ENCODE measurements at places on chromosomes 3 and 15. TPM values are rescaled to one million over a fixed set of nuclear protein-coding genes. Genes with fewer than 3 reads are reported as not detected.

DNA sequence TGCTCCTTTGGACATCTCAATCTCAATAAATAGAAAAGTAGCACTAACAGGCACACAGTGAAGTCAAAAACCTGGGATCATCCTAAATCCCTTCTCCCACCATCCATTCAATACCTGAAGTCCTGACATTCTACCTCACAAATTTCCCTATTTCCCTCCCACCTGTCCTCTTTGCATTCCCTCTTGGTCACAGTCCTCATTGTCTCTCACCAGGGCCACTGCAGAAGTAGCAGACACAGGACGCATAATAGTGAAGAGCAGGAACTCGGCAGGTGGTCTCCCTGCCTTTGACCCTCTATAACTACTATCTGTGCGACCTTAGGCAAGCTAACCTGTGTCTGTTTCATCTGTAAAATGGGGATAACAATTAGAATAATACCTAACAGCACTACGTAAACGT is 2.3 kb downstream of the THOC7 start:
- no peak for DNase-seq

GRCh38 chr3:141431411-141432378 is 55.1 kb upstream of the RASA2 start:
- DNase-seq = no peak

DNA sequence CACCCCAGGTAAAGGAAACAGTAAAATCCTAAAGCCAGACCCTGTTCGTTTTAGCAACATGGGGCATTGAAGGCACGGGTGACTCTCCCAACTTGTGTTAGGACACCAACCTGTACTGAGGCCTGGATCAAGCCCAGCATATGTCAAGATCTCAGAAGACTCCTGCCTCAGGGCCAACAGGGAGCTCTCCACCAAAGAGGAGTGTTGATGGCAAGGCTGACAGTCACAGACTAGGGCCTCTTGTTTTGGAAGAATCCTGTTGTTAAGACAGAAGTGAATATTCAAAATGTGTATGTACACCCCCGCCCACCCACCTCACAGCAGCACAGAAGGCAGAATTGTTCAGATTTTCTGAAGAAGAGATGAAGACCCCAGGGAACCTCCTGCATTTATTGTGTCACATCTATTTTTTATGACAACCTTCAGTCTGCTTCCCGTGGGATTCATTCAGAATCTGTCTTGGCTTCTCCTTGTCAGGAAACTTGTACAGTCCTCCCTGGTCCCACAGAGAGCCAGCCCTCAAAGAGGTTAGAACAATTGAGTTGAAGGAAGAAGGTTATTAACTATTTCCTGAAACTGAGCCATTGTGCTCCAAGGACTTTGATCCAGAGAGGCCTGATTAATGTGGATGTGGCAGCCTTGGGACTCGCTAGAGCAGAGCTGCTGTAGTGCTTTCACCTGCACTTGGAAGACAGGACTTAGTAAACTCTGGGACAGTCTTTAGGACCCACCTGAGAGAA is 61.7 kb upstream of the PLXNA1 start:
- peak; percentile 58 for DNase-seq

- no peak for DNase-seq
Measured at GRCh38 chr15:80106051-80106450, 46.6 kb downstream of the ZFAND6 start.

DNA sequence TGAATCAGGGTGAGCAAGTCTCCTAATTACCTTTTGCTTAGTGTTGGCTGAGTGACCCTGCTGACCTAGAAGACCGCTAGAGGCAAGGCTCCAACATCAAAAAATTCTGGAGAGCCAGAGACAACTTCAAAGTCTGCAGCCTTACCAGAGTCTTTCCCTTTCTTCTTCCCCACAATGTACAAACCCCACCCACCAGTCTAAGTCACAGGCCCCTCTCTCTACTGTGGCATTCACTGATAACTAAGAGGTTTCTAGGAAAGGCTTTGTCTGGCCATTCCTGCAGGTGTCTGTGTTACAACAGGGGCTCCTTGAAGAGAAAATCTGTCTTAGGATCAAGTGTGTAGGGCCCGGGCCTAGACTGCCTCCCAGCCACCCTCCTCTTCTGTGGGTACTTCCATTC is 525 bp downstream of the MYH15 start:
- DNase-seq = no peak

- DNase-seq = peak; percentile 35
Measured at GRCh38 chr3:114362815-114363214, 69.0 kb downstream of the TIGIT start.

DNA sequence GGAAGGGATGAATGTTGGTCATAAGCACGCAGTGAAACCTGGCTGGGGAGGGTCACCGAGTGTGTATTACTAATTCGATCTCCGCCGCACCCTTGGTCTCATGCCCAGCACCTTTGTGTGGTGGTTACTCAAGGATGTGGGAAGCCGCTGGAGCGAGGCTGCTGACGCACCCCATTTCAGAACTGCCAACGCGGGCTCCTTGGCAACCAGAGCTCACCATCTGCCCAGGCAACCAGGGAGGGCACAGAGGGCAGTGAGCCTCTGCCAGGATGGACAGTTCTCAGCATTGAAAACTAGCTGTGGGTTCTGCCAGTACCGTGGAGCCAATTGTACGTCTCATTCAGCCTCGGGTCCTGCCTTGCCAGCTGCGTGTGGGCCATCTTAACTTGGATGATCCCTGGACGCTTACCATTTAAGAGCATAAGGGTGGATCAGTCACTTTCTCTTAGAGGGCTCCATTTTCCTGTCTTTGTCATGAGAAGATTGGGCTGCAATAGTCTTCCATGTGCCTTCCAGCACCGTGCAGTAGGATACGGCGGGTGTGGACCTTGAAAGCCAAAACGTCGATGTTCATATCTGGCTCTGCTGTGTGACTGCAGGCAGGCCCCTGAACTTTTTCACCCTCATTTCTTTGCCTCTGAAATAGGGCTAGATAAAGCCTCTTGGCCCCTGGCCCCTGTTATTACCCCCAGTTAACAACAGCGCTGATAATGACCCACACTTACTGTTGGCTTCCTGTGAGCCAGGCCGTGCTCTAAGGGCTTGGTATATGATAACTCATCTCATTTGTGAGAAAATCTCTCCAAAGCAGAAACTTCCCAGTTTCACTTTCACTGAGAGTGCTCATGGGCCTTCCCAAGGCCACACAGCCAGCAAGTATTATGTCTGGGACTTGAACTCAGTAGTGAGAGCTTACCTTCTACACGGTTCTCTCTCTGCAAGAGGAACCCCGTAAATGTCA is 238.8 kb downstream of the OPA1 start:
- DNase-seq = peak; percentile 98

GRCh38 chr15:86837294-86838061 is 757.8 kb downstream of the AGBL1 start:
- no peak for DNase-seq

DNA sequence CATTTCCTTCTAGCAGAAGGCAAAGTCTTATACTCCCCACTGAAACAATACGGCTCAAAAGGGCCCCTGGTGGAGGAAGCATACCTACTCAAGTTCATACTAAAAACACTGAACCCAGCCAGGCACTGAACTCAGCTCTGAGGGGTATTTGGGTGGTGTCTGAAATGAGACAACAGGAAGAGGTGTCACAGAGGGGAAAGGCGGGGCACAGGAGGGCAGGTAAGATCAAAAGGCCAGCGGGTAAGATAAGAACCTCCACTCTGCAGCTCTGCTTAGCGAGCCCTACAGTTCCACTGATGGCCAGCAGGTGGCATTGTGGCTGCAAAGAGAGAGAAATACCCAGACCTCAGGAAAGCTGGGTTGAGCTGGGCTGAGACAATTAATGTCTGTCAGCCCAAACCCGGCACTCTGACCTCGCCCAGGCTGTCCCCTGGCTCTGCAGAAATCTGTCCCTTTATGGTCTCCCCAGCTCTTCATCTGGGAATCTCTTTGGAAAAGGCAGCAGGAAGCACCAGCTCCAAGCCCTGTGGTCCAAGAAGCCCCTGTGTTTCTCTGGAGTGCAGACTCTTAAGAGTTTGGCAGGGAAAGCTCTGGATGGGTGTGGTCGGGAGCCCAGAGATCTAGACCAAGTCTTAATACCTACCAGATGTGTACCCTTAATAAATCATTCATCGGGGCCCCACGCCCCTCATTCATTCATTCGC is 8.4 kb downstream of the MFGE8 start:
- DNase-seq = peak; percentile 58

GRCh38 chr3:191492601-191493000 is 31.6 kb downstream of the PYDC2 start:
- no peak for DNase-seq

DNA sequence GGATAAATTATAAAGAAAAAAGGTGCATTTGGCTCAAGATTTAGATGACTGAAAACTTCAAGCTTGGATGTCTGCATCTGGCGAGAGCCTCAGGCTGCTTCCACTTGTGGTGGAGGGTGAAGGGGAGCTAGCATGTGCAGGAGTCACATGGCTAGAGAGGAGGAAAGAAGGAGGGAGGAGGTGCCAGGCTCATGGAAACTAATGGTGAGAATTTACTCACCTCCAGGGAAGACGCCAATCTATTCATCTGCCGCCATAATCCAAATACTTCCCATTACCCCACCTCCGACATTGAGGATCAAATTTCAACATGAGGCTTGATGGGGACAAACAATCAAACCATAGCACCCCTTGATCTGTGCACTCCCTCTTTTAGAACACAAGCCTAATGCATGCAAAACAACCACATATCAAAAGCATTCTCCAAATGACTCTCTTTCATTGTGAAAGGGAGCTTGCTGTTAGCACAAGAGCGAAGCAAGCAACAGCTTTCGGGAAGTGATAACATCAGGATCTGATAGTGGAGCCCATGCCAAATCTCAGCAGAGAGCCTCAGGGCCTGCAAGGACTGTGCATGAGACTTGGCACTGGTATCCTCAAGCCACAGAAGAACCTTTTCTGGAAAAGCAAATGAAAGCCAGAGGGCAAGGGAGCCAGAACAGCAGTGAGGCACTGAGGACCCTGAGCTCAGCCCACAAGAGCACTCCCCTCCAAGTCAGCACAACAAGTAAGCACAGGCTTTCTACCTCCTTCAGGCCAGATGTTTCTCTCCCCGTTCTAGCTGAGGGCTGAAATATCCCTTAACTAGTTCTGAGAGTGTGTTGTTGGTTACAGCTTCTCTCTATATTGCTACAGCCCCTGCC is 50.2 kb upstream of the THBS1 start:
- DNase-seq = no peak

DNA sequence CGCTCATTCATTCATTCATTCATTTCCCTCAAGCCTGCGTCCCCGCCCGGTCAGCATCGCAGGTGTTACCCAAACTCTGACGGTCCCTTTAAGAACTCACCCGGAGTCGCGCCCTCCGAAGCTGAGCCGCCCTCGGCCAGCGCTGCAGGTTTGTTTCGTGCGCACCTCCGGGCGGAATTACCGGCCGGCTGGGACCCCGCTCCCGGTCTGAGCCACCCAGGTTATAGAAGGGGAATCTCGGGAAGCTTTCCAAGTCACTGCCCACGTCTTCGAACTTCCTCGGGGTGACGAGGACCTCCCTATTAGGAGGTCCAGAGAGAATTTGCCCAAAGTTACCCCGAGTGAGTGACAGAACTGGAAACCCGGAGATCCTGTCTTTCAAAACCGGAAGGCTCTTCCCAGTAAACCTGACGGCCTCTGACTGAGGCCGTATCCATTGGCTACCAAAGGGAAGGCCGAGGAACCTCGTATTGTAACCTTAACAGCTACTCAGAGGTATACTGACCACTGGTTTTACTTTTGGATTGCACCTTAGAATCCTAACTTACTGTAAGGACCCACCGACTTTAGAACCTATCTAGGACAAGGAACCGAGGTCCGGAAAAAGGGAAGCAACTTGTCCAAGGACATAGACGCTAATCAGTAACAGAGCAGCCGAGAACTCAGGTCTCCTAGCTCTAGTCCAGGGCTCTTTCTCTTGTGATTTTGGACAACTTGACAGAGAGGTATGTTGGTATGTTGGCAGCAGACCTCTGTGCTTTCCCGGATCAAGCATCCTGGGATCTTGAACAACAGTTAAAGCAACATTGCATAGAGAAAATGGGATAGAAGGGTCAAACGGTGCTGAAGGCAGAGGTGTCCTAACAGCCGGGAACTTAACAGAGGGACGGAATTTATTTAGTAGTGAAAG is 788 bp upstream of the DLG1 start:
- DNase-seq = peak; percentile 61

- DNase-seq = no peak
Measured at GRCh38 chr3:172698631-172699030, 12.2 kb downstream of the NCEH1 start.

GRCh38 chr3:36455406-36455805 is 75.1 kb downstream of the STAC start:
- no peak for DNase-seq

DNA sequence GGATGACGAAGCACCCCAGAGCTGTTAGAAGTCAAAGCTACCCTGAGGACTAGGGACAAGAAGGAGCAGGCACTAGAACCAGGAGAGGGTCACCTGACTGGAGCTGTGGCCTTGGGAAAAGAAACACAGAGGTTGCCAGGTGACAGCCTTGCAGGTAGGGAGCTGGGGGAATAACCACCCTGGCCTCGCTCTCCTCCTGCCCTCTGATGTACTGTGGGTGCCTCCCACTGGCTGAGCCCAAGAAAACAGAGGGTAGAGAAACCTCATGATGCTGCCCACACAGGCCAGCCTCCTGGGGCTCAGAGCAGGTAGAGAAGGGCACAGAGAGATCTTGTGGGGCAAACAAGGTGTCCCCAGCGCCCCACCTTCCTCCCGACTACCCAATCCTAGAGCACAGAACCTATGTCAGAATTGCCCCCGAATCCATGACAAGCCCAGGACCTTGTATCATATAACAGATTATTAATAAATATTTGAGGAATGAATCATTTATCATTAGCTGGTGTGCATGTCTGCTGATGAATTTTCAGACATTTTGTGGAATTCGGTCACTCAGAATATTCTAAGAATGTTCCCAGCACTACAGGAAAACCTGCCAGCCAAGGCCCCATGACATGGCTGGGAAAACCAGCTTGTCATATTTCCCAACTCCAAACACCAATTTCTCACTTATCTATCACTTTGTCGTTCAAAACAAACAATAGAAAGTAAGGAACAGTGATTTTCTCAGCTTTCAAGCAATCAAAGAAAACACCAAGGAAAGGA is 59.8 kb upstream of the MEX3B start:
- peak; percentile 66 for DNase-seq

GRCh38 chr3:155572085-155572484 is 172.8 kb downstream of the PLCH1 start:
- peak; percentile 73 for DNase-seq

DNA sequence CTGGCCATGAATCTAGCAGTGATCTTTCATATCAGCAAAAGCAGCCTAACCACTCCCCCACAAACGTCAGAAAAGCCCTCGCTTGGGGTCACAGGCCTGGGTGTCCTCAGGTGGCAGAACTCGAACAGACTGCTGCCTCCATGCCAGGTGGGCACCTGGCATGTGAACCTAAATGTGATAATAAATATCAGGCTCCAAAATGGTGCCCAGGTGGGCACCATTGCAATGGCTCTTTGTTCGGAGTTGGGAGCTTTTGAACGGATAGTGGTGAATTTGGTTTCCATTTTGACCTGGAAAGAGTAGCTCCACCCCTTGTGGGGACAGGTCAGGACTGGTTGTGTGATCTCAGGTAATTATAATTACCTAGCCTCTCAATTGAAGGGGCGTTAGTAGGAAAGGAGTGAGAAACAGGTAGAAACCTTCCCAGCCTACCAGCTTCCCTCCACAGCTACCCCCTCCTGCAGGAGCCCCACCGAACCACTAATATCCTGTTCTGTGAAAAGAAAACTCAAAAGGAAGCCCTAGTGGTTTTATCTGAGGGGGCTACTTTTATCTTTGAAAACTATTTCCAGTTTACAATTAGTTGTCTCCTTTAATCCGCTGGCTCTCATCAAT is 18.1 kb downstream of the MYO1E start:
- DNase-seq = no peak

The ARPC4 gene
- total RNA-seq = 212 TPM

The CLDN18 gene
- total RNA-seq = not detected

The NEO1 gene
- 86.8 TPM for total RNA-seq

The ISLR gene
- not detected for total RNA-seq

The PLXNB1 gene
- 191 TPM for total RNA-seq

The MAP4 gene
- 192 TPM for total RNA-seq

The FANCD2OS gene
- not detected for total RNA-seq

The ZKSCAN7 gene
- total RNA-seq = 12.2 TPM

Data from renal cortical epithelial cell (primary cell).